ENCODE measurements at places on chromosomes 5 and 9. TPM values are rescaled to one million over a fixed set of nuclear protein-coding genes. Genes with fewer than 3 reads are reported as not detected.

GRK6 gene
- 19.7 TPM for total RNA-seq

LCN1 gene
- total RNA-seq, result 0.20 TPM

CTXN3 gene
- total RNA-seq, result not detected

AMBP gene
- not detected for total RNA-seq

PPP3R2 gene
- total RNA-seq, result not detected

TEX48 gene
- not detected for total RNA-seq

GABRA1 gene
- total RNA-seq, result 0.17 TPM

TMEFF1 gene
- 5.2 TPM for total RNA-seq

CDH12 gene
- total RNA-seq, result not detected

COL27A1 gene
- 12.7 TPM for total RNA-seq

SLC36A3 gene
- total RNA-seq, result not detected

CCDC152 gene
- total RNA-seq, result 0.26 TPM

FOXD4L4 gene
- total RNA-seq, result 0.20 TPM

NTRK2 gene
- total RNA-seq, result 1.0 TPM

CMBL gene
- total RNA-seq, result 19.8 TPM

ANKRD34B gene
- not detected for total RNA-seq

SHISAL2B gene
- total RNA-seq, result not detected

ELOVL7 gene
- not detected for total RNA-seq

SHOC1 gene
- under 0.01 TPM for total RNA-seq

COMMD10 gene
- total RNA-seq, result 20.2 TPM

PCDHB10 gene
- total RNA-seq, result 0.79 TPM

LECT2 gene
- total RNA-seq, result not detected

HAPLN1 gene
- total RNA-seq, result 144 TPM

PALM2AKAP2 gene
- total RNA-seq, result 25.2 TPM

NR6A1 gene
- total RNA-seq, result 0.39 TPM

SH3RF2 gene
- total RNA-seq, result 13.1 TPM

HNRNPK gene
- total RNA-seq, result 491 TPM

MPDZ gene
- total RNA-seq, result 83.3 TPM

FSD1L gene
- total RNA-seq, result 6.0 TPM

SPIN1 gene
- total RNA-seq, result 128 TPM

TXNDC8 gene
- total RNA-seq, result not detected

SLC6A19 gene
- not detected for total RNA-seq

RPP25L gene
- 15.1 TPM for total RNA-seq

SPAAR gene
- 0.26 TPM for total RNA-seq

AK1 gene
- total RNA-seq, result 54.9 TPM

ACER2 gene
- 4.3 TPM for total RNA-seq

CARD9 gene
- 3.1 TPM for total RNA-seq

DOLK gene
- 30.9 TPM for total RNA-seq

CCL21 gene
- total RNA-seq, result not detected

PDE6A gene
- not detected for total RNA-seq

SHROOM1 gene
- 7.0 TPM for total RNA-seq

SUSD3 gene
- not detected for total RNA-seq

Measured in smooth muscle cell of the pulmonary artery (primary cell).